Neural crest cell (in vitro differentiated cells): ENCODE measurements at places on chromosomes 4 and X.

DNA sequence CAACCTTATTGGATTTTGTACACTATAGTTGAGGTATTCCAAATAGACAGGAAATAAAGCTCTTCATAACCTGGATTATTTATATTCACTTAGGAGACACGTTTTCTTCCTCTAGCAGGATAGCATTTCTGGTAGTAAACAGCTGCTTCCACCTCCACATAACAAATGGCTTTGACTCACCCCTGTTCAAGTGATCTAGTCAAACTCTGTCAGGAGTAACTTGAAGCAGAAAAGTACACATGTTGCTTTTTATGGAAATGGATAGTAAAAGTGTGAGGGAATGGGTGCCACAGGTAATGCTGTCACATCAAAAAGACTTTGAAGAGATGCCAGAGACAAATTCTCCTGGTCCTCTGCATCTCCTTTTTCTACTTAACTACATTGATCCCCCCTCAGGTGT is 258.7 kb upstream of the SLC7A11 start:
- H3K27ac ChIP-seq: no peak overlapping the region
- H3K4me1 ChIP-seq: no peaks in the 10 kb centered on the region
- H3K4me3 ChIP-seq: no peak overlapping the region
- DNase-seq: no peak

DNA sequence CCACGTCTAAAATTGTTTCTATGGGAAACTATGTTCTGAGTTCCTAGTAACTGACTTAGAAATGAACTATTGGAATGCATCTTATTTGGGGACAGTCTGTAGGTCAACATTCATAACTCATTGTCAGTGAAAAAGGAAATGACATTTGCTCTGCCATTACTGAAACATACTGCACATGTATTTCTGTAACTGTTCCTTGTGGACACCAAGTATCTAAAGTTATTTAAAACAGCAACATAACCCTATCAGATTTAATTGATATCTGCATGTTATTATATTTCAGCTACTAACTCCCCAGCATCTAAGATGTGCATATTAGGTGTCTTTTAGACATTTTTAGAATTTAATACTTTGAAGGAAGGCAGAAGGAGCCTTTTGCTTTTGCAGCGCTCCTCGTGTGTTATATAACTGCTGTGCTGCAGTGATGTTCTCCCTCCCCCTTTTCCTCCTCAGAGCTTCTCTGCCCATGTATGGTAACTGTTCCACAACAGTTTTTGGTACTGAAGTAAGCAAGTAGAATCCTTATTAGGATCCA is 37.2 kb upstream of the TMEM131L start:
- peaks cover 10% of the 10 kb centered on the region for H3K4me1 ChIP-seq
- H3K27ac ChIP-seq: no peak overlapping the region

- no peak overlapping the region for H3K4me3 ChIP-seq
- H3K4me1 ChIP-seq: no peaks in the 10 kb centered on the region
- no peaks in the 10 kb centered on the region for H3K27me3 ChIP-seq
- peaks cover 14% of the 10 kb centered on the region for H3K36me3 ChIP-seq
- no peak overlapping the region for H3K27ac ChIP-seq
- no peak for DNase-seq
Measured at GRCh38 chrX:68086709-68087108, 346.6 kb downstream of the OPHN1 start.

- H3K27me3 ChIP-seq: peaks cover 3% of the 10 kb centered on the region
- no peaks in the 10 kb centered on the region for H3K4me1 ChIP-seq
- no peak overlapping the region for H3K27ac ChIP-seq
- no peak overlapping the region for H3K4me3 ChIP-seq
Measured at GRCh38 chr4:77358315-77358928, 201.4 kb downstream of the CCNG2 start.

DNA sequence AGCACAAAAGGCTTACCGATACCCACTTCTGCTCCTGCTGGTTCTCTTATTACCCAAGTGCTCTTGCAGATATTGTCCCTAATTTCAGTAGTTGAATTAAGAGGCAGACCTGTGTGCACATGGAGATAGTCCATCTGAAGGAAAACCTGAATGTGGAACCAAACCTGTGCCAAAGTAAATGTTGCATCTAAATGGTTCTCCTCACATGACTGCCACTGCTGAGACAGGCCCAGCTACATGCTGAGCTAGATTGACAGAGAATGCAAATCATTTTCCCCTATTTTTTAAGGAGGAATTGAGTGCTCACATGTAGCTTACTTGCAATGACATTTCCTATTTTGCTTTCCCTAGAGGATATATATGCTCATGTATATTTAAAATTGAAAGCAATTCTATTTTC is 609.1 kb upstream of the TECRL start:
- no peak for DNase-seq
- no peaks in the 10 kb centered on the region for H3K27me3 ChIP-seq
- no peak overlapping the region for H3K4me3 ChIP-seq

DNA sequence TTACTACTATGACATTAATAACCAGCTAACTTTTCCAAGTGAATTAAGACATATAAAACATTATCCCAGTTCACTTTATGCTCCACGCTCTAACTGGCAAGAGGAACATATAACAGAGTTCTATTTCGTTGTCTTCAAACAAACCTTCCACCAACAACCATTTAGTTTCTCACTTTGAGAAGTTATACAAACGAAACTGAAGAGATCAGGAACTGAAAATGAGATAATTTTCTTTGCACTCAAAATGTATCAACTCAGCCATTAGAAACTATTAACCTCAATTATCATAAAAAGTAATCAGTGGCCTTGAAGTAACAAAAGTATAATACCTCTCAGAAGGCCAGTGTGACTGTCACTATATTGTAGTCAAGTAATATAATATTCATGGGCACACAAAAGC is 70.1 kb downstream of the CHM start:
- H3K36me3 ChIP-seq: peaks cover 32% of the 10 kb centered on the region
- H3K4me3 ChIP-seq: no peak overlapping the region
- no peak for DNase-seq
- H3K4me1 ChIP-seq: no peaks in the 10 kb centered on the region

DNA sequence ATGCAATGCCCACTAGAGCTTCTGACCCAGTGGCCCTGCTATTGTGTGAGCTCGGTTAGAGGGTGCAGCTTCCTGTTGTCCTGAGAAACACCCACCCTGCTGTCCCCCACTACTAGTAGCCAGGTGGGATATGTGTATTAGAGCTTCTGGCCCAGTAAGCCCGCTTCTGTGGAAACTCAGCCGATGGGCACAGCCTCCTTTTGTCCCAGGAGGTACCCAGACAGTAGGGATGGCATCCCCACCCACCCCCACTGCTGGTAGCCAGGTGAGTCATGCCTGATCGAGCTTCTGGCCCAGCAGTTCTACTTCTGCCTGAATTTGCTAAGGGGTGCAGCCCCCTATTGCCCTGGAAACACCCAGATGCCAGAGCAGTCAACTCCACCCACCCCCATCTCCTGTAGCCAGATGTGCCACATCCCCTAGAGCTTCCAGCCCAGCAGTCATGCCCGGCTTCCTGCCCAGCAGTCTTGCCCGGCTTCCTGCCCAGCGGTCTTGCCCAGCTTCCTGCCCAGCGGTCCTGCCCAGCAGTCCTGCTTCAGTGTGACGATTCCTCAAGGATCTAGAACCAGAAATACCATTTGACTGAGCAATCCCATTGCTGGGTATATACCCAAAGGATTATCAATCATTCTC is 162.7 kb upstream of the KLF8 start:
- no peak overlapping the region for H3K4me3 ChIP-seq
- H3K27ac ChIP-seq: no peak overlapping the region
- H3K36me3 ChIP-seq: no peaks in the 10 kb centered on the region
- no peaks in the 10 kb centered on the region for H3K4me1 ChIP-seq

DNA sequence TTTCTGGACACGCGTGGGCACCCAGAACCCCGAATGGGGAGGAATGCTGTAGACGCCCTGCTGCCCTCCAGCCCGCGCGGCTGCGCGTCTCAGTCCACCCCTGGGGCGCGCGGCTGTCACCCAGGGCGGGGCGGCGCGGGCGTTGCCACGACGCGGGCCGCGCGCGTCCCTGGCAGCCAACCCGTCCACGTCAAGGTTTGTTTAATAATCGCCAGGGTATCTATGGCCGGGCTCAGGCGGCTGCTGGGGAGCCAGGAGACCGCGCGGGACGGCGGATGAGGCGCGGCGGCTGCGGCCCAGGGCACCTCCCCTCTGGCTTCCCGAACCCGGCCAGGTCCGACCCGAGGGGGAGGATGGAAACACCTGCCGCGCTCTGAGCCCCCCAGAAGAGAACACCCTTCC is at the start of gene SPATA18:
Gene SPATA18, plus strand, starts transcription at position 92 of the 402 bp plus-strand sequence. CDS start 401 bp downstream, outside the sequence.
- peaks cover 13% of the 10 kb centered on the region for H3K4me1 ChIP-seq
- H3K27me3 ChIP-seq: peaks cover 55% of the 10 kb centered on the region
- DNase-seq: peak; percentile 1
- H3K4me3 ChIP-seq: peak within 1 kb of the TSS; percentile 96
- H3K36me3 ChIP-seq: peaks cover 8% of the 10 kb centered on the region

- DNase-seq: no peak
- H3K36me3 ChIP-seq: no peaks in the 10 kb centered on the region
- no peaks in the 10 kb centered on the region for H3K27me3 ChIP-seq
- H3K4me3 ChIP-seq: no peak overlapping the region
- no peaks in the 10 kb centered on the region for H3K4me1 ChIP-seq
Measured at GRCh38 chr4:180925805-180926204, 1317.4 kb upstream of the TENM3 start.

GRCh38 chrX:49111791-49112190 is 11.7 kb downstream of the GPKOW start:
- no peak for DNase-seq
- H3K4me3 ChIP-seq: no peak overlapping the region
- H3K27me3 ChIP-seq: no peaks in the 10 kb centered on the region
- H3K4me1 ChIP-seq: peaks cover 5% of the 10 kb centered on the region
- H3K36me3 ChIP-seq: peaks cover 10% of the 10 kb centered on the region

- no peak for DNase-seq
- no peak overlapping the region for H3K4me3 ChIP-seq
- no peak overlapping the region for H3K27ac ChIP-seq
- no peaks in the 10 kb centered on the region for H3K36me3 ChIP-seq
- peaks cover 19% of the 10 kb centered on the region for H3K4me1 ChIP-seq
Measured at GRCh38 chrX:109841869-109842579, 109.0 kb upstream of the ACSL4 start.

GRCh38 chrX:95346856-95347255 is 1337.8 kb upstream of the DIAPH2 start:
- H3K27ac ChIP-seq: no peak overlapping the region
- H3K4me1 ChIP-seq: peaks cover 5% of the 10 kb centered on the region
- no peaks in the 10 kb centered on the region for H3K36me3 ChIP-seq
- H3K27me3 ChIP-seq: no peaks in the 10 kb centered on the region
- no peak for DNase-seq
- H3K4me3 ChIP-seq: no peak overlapping the region

- peak overlapping the region; percentile 70 for H3K27ac ChIP-seq
- peaks cover 7% of the 10 kb centered on the region for H3K27me3 ChIP-seq
- H3K36me3 ChIP-seq: no peaks in the 10 kb centered on the region
- no peak overlapping the region for H3K4me3 ChIP-seq
Measured at GRCh38 chr4:3367866-3368265, 73.9 kb upstream of the HGFAC start.

DNA sequence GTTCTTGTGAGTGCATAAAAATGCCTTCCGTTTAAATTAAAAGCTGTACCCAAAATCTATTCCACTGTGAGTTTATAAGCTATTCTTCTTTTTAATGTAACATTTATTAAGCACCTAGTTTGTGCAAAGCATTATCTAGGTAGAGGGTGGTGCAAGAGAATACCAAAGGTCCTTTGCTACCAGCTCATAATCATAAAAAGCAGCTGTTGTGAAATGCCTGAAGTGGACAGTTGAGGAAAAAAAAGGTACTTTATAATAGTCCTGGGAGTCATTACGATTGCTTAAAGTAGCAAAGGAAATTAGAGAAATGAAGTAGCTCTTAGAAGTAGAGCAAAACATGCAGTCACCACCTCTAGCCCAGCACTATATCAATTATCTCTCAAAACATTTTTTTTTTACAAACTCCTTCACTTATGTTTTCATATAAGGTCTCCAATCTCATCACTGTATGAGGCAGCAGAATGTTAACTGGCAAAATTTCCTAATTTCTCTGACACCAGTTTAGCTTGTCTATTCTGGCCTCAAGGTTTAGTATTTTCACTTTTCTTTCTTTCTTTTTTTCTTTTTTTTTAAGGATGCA is 2.1 kb downstream of the MBNL3 start:
- H3K4me1 ChIP-seq: peaks cover 90% of the 10 kb centered on the region
- no peak for DNase-seq
- peaks cover 33% of the 10 kb centered on the region for H3K27me3 ChIP-seq
- H3K27ac ChIP-seq: no peak overlapping the region
- no peaks in the 10 kb centered on the region for H3K36me3 ChIP-seq
- peak overlapping the region; percentile 61 for H3K4me3 ChIP-seq

DNA sequence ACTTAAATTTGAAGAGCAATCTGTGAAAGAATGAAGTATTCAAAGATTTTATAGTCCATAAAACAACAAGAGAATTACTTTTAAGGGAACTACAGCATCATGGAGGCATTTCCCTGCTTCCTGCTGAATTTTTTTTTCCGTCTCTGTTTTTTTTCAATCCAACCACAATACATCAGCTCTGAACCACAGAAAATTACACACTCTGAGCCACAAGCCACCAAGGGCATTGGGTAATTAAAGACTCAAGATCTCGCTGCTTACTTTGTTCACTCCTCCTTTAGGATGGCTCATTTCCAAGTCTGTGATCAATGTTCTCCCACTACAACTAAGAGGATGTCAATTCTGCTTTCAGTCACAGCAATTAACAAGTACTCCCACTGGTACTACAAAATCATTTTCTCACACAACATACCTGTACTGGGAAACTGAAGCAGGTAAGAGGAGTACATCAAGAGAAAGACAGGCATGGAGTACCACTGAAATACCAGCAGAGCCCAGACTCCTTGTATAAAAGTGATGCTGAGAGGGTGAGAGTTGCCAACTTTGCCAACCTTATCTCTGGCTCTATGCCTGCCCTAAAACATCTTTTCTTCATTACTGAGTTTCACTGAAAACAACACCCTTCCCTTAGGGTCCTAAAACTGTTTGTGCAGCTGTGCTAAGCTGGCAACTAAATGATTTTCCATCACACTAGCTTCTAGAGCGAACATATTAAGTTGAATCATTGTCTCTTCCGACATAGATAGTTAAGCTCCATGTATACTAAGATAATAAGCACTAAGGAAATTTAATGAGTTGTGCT is 105.8 kb upstream of the MAGEB18 start:
- no peak overlapping the region for H3K4me3 ChIP-seq
- DNase-seq: no peak
- no peak overlapping the region for H3K27ac ChIP-seq
- no peaks in the 10 kb centered on the region for H3K27me3 ChIP-seq
- H3K4me1 ChIP-seq: no peaks in the 10 kb centered on the region

DNA sequence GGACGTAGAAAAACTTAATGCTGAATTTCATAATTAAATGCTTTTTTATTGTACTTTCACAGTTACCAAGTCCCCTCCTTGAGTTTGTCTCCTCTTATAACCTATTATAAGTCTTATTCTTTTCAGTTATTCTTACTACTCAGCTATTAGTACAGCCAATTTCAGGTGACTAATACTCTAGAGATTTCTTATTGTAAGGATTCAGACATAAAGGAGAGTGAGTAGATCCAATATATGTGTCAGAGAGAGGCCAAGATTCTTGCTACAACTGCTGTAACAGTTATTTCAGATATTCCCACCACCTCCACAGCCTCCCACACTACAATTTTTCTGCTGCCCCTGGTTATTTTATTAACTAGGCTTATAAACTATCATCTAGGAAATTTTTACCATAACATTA is 274.5 kb downstream of the GPAT3 start:
- H3K27ac ChIP-seq: no peak overlapping the region
- no peaks in the 10 kb centered on the region for H3K4me1 ChIP-seq
- H3K4me3 ChIP-seq: no peak overlapping the region
- H3K36me3 ChIP-seq: no peaks in the 10 kb centered on the region
- H3K27me3 ChIP-seq: no peaks in the 10 kb centered on the region
- DNase-seq: no peak
